ENCODE measurements at places on chromosomes 2 and 18.

GRCh38 chr2:15584767-15585469, 6.8 kb upstream of the DDX1 start:
- DNase-seq, result no peak

GRCh38 chr2:233857511-233858141, 3.3 kb upstream of the HJURP start:
- no peak for DNase-seq

GRCh38 chr2:1677821-1678165, 66.5 kb downstream of the PXDN start:
- no peak for DNase-seq

- no peak for DNase-seq
Observed at GRCh38 chr18:38047820-38048219, 482.2 kb upstream of the CELF4 start.

- no peak for DNase-seq
Observed at GRCh38 chr2:200021449-200022114, 66.2 kb downstream of the MAIP1 start.

- DNase-seq, result no peak
Observed at GRCh38 chr18:574149-574860, 5.9 kb upstream of the CETN1 start.
